ENCODE measurements at places on chromosomes 16 and 17.

DNA sequence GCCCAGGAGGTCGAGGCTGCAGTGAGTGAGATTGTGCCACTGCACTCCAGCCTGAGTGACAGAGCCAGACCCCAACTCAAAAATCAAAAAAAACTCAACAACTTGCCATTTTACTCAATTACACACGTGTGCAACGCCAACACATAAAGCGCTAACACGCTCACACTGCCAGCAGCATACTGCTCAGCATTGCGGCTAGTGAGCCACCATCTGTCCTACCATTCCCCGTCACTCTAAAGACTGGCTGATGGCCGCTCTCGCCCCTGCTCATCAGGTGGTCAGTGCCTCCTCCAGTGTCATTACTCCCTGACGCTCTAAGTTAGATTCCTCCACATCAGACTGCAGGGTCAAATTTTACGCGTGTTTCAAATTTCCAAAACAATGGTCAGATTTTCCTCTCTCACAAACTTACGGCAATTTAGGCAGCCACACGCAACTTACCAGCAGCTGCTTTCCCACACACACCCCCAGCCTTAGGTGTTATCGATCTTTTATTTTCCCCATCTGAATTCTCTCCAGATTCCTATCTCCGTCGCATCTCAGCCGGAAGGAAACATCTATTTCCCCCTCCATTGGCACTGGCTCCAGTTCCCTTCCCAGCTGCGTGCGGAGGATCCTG, 240.8 kb downstream of the C16orf95 start:
- no peak for DNase-seq

DNA sequence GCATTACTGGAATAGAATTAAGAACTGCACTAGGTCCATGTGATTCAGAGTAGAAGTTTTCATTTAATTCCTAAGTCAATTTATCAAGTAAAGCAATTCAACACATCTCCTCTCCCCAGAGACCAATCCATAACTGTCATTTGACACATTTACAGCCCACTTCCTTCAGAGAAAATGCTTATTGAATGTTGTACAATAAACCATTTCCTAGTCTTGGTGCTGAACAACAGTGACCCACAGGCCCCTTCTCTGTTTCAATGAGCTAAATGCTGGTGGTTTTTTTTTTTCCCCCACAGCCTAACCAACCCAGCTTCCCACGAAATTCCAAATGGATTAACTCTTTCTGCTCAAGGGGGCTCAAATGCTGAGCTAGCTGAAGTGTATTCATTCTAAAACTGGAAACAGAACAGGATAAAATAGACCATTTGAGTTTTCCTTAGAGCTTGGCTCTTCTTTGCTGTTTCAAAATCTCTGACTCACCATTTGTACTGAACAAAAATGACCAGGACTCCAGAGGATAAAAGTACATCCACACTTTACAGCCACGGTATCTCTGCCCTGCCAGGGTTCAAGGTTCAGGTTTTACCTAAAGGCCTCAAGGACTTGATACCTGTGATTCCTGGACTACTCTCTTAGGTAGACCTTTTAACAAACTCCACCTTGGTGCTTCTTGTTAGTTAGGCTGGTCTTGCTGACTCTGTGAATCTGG, 62.3 kb downstream of the TMEM100 start:
- no peak for DNase-seq

DNA sequence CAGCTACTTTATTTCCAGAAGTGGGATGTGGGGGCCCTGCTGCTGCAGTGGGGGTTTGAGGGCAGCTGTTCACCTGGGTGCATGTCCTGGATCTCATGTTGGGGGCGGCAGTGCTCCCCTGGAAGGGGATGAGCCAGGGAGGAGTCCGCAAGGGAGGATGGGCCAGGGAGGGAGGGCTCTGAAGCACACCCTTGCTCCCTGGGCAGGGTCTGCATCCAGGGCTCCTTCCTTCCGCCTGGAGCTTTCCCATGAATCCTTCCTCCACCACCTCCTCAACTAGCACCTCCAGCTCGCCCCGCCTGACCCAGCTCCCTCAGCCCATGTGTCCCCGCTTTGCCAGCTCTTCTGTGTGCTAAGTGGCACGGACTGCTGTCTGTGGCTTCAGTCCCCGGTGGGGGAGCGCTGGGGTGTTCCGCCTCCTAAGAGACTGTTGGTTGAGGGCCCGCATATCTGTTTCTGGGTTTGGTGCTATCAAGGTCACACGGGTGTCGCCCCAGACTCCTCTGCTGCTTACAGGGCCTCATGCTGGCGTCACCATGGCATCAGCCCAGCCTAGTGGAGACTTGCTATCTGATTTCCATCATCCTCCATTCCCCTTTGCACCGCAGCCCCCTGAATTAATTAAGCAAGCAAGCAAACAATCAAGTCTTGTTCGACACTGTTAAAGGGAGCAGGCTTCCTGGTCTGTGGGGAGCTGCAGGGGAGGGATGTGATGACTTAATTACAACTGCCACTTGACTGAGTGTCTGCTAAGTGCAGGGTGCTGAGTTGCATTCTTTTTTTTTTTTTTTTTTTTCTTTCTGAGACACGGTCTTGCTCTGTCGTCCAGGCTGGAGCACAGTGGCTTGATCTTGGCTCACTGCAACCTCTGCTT, 71.8 kb downstream of the PRKCA start:
- DNase-seq: peak; percentile 20

GRCh38 chr17:6910987-6911603, 79.6 kb upstream of the TEKT1 start:
- peak; percentile 62 for DNase-seq

GRCh38 chr17:44795928-44796327, 34.2 kb downstream of the GJC1 start:
- DNase-seq: no peak

DNA sequence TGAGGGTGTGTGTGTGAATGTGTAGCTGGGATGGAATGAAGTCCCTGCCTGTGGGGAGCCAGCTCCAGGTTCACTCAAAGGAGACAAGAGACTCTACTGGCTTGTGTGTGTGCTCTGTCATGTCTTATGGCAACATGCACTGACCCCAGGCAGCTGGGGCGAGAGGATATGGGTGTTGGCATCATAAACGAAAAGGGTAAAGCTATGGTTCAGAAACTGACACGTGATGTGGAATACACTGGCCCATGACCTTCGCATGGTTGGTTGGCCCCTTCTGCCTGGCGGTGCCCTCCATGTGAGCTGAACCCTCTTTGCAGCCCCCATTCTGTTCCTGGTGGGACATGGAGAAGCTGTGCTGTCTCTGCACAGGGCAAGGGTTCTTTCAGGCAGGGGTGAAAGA, 21.9 kb downstream of the ZNF750 start:
- DNase-seq: no peak

- DNase-seq: no peak
Observed at GRCh38 chr16:71367241-71367976, 8.9 kb downstream of the CALB2 start.

GRCh38 chr17:55453839-55454557, 32.4 kb upstream of the MMD start:
- no peak for DNase-seq

- DNase-seq: no peak
Observed at GRCh38 chr17:9206741-9207332, 185.5 kb downstream of the NTN1 start.

GRCh38 chr17:14428648-14429029, 127.8 kb downstream of the HS3ST3B1 start:
- peak; percentile 35 for DNase-seq

DNA sequence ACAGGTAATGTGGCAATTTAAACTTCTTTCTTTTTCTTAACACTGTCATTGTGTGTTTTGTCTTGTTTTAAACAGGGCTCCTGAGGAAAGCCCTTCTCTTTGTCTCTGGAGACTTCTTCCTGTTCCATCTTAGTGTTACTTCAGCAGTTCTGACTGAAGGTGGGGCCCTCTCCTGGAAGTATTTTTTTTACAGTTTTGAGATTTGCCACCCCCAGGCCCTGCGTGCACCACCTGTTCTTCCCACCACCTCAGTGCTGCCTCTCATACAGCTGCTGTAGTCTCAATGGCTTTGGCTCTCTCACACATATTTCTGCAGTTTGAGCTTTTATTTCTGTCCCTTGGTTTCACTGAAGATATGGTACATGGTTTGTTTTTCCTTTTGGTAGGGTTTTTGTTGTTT, 52.5 kb upstream of the ALDH3A1 start:
- no peak for DNase-seq

GRCh38 chr17:956905-957304, 22.7 kb downstream of the NXN start:
- DNase-seq: no peak

- no peak for DNase-seq
Observed at GRCh38 chr16:52545898-52546266, 1.1 kb downstream of the TOX3 start.

GRCh38 chr16:87080571-87081167, 236.5 kb downstream of the C16orf95 start:
- DNase-seq: no peak

GRCh38 chr16:69329369-69330285, 761 bp downstream of the PDF start:
- DNase-seq: peak; percentile 43

DNA sequence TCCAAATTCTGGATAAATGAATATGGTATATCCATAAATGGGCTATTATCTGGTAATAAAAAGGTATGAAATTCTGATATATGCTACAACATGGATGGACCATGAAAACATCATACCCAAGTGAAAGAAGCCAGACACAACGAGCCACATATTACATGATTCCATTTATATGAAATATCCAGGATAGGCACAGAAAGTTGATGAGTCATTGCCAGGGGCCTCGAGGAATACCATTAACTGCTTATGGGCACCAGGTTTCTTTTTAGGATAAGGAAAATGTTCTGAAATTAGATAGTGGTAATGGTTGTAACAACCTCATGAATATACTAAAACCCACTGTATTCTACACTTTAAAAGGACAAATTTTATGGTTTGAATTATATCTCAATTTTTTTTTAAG, 123.2 kb downstream of the PITPNC1 start:
- no peak for DNase-seq

DNA sequence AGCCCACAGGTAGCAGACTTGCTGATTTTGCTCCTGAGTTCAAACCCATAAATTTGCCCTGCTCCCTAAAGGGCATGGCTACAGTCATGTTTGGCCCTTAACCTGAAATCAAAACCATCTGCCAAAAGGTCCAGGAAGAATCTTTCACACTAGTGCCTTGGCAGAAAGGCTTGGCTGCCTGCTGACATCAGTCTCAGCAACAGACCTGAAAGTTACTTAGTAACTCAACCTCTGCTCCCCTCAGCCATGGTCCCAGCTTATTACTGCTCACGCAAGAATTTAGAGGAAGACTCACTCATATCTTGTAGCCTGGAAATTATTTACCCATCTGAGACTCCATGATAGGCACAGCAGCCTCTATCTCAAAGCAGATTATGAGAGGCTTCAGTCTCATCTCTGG, 98.0 kb upstream of the KIF2B start:
- no peak for DNase-seq

- no peak for DNase-seq
Observed at GRCh38 chr17:41052566-41052965, 2.5 kb downstream of the KRTAP2-2 start.

- no peak for DNase-seq
Observed at GRCh38 chr17:71339206-71339605, 781.6 kb upstream of the SOX9 start.

GRCh38 chr17:36198831-36199465, 2.4 kb upstream of the CCL3L1 start:
- peak; percentile 51 for DNase-seq

DNA sequence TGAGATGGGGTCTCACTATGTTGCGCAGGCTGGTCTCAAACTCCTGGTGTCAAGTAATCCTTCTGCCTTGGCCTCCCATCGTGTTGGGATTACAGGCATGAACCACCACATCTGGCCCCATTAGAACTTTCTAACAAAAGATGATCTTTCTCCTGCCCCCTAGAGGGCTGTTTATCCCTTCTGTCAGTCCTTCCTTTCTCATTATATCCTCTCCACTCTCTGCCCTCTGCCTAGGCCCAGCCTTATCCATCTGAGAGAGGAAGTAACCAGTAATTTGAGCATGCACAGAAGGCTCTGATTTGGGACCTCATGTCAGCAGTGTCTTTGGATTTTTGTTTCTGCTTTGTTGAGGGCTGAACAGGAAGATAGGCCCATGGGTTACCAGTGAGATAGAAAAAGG, 4.4 kb upstream of the DHX40 start:
- peak; percentile 13 for DNase-seq

DNA sequence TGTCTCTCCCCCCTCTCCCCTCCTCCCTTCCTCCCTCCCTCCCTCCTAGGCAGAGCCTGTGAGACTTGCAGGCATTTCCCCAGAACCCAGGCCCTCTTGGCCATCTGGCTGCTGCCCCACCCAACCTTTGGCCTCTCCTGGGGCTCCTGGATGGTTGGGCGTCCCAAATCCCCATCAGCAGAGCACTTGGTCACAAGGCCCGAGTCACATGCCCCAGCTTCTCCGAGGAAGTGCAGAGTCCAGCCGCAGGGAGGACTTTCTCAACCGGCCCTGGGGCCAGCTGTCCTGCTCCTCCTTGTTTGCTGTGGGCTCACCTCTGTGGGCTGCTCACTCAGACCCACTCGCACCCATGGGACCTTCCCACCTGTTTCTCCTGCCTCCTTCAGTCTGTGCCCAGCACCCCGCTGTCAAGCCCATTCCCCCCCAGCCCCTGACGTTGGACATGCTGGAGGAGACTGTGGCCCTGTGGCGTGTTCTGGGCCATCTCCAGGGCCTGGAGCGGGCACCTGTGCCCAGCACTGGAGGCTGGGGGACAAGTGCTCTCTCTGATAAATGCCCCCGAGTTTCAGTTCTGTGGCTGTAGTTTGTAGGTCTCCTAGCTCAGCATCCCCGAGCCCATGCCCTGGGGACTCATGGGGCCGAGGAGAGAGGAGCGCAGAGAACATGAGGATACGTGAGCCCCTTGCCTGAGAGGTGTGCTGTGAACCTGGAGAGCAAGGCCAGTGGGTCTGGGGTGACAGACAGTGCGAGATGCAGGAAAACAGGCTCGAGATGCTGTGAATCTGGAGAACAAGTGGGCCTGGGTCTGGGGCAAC, 42.3 kb upstream of the ZNF750 start:
- DNase-seq: no peak

GRCh38 chr17:45345246-45345553, 28.4 kb upstream of the MAP3K14 start:
- DNase-seq: no peak

- DNase-seq: no peak
Observed at GRCh38 chr16:23929856-23930255, 94.1 kb downstream of the PRKCB start.

All from CD4-positive, alpha-beta T cell treated with Interleukin-2 at 100 ng/mL for 4 hours (primary cell).